ENCODE measurements at places on chromosomes 5 and 9. TPM values are rescaled to one million over a fixed set of nuclear protein-coding genes. Genes with fewer than 3 reads are reported as not detected.

DNA sequence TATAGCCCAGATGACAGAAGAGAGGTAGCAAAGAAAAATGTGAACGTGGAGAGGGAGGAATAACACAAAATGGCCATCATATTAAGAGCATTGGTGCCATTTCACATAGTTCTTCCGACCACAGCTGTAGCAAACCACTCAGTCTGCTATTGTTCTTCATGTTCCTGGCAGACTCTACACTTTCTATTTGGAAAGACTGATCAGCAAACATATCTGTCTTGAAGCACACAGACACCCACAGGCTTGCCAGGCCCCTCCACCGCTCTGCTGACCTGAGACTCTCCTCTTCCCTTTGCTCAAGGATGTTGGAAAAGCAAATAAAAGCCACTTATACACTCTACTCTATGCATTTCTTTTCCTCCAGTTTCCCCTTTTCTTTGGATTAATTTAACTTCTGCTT is 298.0 kb downstream of the FBXL7 start:
- DNase-seq: no peak

GRCh38 chr5:145681686-145682085 is 153.5 kb downstream of the PRELID2 start:
- peak; percentile 74 for DNase-seq

- DNase-seq: no peak
Measured at GRCh38 chr9:132404228-132404881, 2.3 kb downstream of the TTF1 start.

DNA sequence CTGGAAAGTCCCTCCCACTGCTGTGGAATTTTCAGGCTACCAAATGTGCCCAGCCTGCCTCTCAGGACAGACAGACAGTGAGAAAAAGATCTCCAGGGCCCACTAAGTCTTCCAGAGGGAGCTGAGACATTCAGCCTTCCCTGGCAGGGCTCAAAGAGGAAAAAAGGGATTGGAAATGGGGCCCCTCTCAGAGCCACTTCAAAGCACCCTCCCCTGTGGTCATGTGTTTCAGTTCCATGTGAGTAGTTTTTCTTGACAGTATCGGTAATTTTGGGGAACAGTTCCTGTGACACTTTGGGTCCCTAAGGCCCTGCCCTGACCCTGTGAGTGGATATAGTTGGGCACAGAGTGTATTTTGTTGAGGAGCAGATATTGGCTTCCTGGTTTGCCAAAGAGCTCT is 25.0 kb downstream of the LARP1 start:
- no peak for DNase-seq

- DNase-seq: no peak
Measured at GRCh38 chr9:98518556-98518955, 190.2 kb downstream of the GABBR2 start.

GRCh38 chr5:5065472-5065871 is 74.7 kb upstream of the ADAMTS16 start:
- DNase-seq: no peak

GRCh38 chr9:24620741-24621140 is 75.0 kb upstream of the IZUMO3 start:
- DNase-seq: no peak

DNA sequence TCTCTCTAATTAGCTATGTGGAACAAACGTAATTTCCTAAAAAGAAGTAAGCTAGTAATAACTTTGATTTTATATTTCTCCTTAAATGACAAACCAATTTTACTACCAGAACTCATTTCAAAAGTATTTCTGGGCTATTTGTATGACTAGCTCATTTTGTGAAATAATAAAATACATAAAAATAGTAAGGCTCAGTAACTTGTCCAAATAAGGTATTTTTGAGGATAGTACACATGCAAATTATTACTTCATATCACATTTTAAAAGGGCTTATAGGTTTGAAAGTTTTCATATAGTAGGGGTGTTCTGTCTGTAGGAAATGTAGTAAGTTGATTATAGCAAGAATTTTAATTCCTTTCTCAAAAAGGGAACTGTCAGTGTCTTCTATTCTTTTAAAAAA is 26.5 kb downstream of the C9orf85 start:
- DNase-seq: no peak

GRCh38 chr9:13158986-13159385 is 120.5 kb downstream of the MPDZ start:
- DNase-seq: no peak

DNA sequence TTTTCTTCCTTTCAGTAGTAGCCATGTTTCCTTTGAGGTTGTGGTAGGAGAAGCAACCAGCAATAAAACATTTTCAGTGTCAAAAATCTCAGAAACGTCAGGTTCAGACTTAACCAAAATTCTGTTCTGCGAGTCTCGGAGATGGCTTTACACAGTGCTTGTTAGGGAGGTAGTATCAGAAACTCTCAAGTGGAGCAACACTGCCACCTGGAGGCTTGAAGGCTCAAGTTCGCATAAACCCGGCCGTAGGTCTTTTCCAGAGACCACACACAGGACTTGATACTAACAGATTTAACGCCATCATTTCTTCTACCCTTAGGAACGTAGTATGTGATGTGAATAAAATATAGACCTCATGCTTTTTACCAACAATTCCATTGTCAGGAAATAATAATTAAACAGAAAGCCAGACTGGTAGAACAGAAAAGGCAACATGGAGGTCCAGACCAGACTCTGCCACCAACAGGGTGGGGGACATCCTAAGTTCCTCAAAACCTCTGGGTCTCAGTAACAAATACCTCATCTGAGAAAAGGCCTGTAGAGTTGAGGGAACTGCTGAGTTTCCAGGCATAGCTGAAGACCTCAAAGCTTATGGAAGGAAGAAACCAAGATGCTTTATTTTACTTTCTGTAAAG is 8.5 kb downstream of the PTGER4 start:
- DNase-seq: peak; percentile 89

GRCh38 chr5:76601470-76601869 is 21.7 kb downstream of the F2RL2 start:
- peak; percentile 81 for DNase-seq

- no peak for DNase-seq
Measured at GRCh38 chr9:35416098-35416427, 73.8 kb upstream of the RUSC2 start.

Gene SH3PXD2B
- 46.3 TPM for total RNA-seq

Gene GRXCR2
- total RNA-seq: not detected

Gene CMBL
- total RNA-seq: 11.3 TPM

Gene HMGCR
- total RNA-seq: 227 TPM

Gene SLC34A3
- not detected for total RNA-seq

Gene C5
- 4.5 TPM for total RNA-seq
